ENCODE measurements at places on chromosomes 2 and 18.

GRCh38 chr2:37168217-37168981 is 11.6 kb upstream of the EIF2AK2 start:
- no peak for DNase-seq

GRCh38 chr18:62578980-62579511 is 56.2 kb downstream of the ZCCHC2 start:
- DNase-seq = no peak

DNA sequence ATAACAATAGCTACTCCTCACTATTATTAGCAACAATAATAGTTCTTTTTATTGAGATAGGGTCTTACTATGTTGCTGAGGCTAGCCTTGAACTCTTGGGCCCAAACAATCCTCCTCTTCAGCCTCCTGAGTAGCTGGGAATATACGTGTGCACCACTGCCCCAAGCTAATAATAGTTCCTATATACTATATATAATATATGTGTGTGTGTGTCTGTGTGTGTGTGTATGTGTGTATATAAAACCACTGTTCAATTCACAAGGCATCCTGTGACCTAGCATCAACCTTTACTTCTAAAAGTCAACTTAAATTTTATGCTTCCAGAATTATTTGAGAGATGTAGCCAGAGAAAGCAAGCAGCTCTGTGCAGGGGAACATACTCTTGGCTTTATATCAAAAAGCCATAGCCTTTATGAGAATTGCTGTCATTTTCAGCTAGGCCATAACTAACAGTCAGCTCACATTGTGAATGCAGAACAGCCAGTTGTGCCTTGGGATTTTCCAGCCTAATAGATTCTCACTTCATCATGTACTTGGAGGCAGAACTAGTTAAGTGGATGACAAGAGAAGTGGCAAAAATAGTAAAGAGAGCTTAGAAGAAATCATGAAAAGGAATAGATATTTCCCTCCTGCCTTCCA is 665.5 kb downstream of the NYAP2 start:
- no peak for DNase-seq

DNA sequence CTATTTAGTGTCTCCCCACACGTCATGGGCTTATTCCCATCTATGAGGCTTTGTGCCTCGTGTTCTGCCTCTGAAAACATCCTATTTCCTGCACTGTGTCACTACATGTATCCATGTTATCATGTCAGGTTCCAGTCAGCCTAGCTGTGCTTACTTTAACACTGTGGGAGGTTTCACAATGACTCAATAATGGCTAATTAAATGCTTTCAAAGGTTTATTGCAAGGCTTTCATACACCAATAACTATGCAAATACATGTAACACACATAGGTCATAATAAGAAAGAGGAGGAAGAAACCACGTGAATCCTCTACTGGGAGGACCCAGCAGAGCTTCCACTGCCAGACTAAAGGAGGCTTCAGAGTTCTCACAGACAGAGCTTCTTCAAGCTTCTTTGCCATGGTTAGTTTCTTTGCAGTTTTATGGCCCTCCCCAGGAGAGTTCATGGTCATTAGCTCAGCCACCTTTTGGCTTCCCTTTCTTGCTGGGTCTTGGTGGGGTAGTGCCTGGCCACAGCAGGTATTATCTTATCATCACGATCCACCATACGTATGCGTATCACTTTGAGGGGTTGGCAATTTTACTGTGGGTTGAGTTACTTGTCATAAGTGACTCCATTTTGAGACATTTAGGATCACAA is 5.1 kb upstream of the COLEC12 start:
- no peak for DNase-seq

DNA sequence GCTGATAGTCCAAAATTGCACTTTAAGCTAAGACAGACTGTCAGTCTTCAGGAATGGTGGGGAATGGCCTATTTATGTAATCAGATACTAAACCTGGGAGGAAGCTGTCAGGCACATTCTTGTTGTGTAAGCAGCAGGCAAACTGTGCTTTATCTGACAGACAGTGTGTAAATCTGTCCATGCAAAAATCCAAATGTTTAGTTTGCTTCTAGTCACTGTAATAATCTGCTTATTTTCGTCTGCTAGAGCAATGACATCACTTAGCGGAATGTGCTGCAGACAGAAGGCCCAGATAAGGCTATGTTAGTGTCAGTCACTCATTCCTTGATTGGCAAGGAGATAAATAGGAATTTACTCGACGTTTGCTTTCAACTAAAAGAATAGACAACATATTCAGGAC is 263.5 kb downstream of the ZNF407 start:
- DNase-seq = no peak

- DNase-seq = no peak
Measured at GRCh38 chr18:23302851-23303527, 150.1 kb upstream of the RIOK3 start.

- no peak for DNase-seq
Measured at GRCh38 chr2:207092818-207093217, 72.9 kb downstream of the KLF7 start.

DNA sequence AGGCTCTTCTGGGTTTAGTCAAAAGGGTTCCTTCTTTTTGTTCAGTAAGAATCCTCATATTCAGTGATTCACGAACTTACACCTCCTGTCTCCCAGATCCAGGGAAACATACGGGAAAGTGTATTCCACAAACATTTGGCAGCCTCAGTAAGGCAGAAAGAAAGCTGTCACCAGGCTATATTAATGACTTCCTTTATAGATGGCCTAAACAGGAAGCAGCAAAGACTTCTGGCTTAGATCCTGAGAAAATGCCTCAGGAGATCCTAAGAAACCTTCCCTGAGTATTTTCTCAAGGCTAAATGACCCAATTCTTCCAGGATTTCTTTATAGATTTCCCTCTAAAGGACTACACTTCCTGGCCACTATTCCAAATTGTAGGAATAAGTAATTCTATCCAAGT is 1995.5 kb upstream of the CELF4 start:
- no peak for DNase-seq

- DNase-seq = no peak
Measured at GRCh38 chr2:108894766-108895165, 94.3 kb downstream of the EDAR start.
